Right renal cortex interstitium (tissue), 3 donors: ENCODE measurements at places on chromosomes 12 and 14. TPM values are rescaled to one million over a fixed set of nuclear protein-coding genes. Genes with fewer than 3 reads are reported as not detected.

DNA sequence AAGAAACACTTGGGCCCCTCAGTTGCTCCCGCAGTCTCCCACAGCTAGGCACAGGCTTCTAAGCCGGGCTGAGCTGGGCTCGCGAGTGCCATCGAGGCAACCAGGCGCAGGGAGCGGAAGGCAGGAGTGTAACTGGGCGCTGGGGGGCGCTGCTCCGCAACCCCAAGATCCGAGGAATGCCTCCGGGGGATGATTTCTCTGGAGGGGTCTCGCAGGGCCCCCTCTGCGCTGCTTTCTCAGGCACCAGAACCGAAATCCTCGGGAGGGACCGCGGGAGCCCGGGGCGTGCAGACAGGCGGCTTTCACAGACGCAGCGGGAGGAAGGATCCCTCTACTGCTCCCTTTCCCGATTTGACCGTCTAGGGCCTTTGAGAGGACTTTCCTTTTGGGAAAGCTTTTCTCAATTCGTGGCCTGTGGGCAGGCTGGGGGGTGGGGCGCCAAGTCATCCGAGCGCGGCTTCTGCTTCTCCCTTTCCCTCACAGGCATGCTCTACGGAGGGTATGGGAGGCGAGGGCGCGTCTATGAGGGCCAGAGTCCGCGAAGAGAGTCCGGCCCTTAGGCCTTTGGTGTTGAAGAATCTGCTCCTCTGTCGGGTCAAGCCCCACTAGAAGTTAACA is 4.3 kb upstream of the NKX2-1 start:
- no peak for DNase-seq

Gene RFX4
- polyA plus RNA-seq, result not detected

Gene RASSF3
- polyA plus RNA-seq, result 20.4 TPM

Gene PLBD1
- polyA plus RNA-seq, result 46.3 TPM

Gene LRRK2
- polyA plus RNA-seq, result 36.9 TPM

Gene WNT1
- polyA plus RNA-seq, result not detected
